PC-3 (cell line): ENCODE measurements at places on chromosomes 1 and 21. TPM values are rescaled to one million over a fixed set of nuclear protein-coding genes. Genes with fewer than 3 reads are reported as not detected.

Gene ANGPTL1
- total RNA-seq = not detected in 2 replicates

Gene CFAP141
- total RNA-seq = not detected in 2 replicates

Gene ALX3
- total RNA-seq = not detected in 2 replicates

Gene CD52
- total RNA-seq = not detected in 2 replicates

Gene PLOD1
- total RNA-seq = 179 and 216 TPM in 2 replicates

Gene DAB1
- total RNA-seq = not detected in 2 replicates

Gene TRABD2B
- 0.44 and 0.63 TPM in 2 replicates for total RNA-seq

Gene DCDC2B
- total RNA-seq = not detected in 2 replicates

GRCh38 chr1:243399561-243400155, 143.8 kb downstream of the SDCCAG8 start:
- H3K4me1 ChIP-seq = no peaks in the 10 kb centered on the region
- DNase-seq = no peak
- no peak overlapping the region for H3K27ac ChIP-seq
- H3K36me3 ChIP-seq = no peaks in the 10 kb centered on the region
- H3K27me3 ChIP-seq = no peaks in the 10 kb centered on the region

GRCh38 chr1:40782371-40782956, 1.1 kb upstream of the KCNQ4 start:
- H3K27ac ChIP-seq = no peak overlapping the region
- peaks cover 10% of the 10 kb centered on the region for H3K4me1 ChIP-seq
- H3K27me3 ChIP-seq = no peaks in the 10 kb centered on the region
- peak overlapping the region; percentile 67 for H3K4me3 ChIP-seq
- DNase-seq = no peak
- H3K36me3 ChIP-seq = no peaks in the 10 kb centered on the region

DNA sequence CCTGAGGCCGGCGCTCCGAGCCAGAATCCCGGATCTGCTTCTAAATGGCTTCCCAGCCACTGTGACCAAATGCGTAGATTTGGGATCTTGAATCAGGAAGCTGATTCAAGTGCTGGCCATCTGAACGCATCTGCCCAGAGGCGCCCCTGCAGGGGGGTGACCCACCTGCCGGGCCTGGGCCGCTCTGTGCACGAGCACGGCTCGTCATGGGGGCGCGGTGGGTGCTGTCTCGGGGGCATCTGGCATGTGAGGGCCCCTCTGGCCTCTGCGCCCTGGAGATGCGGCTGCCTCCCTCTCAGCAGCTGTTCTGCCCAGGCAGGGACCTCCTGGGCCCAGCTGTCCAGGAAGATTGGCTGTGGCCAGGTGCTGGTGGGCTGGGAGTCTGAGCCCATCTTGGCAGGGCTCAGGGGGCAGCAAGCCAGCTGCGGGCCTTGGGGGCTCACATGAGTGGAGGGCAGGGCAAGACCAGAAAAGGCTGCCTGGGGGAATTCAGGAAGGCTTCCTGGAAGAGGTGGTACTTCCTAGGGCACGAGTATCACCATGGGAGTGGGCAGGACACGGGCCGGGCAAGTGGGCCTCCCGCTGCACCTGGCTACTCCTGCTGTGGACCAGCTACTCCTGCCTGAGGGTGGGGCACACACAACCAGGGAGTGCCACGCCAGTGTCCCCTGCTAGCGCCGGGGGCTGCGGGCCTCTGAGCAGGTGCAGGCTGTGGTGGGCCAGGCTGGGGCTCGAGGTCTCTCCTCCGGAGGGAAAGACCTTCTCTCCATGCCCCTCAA, 25.1 kb downstream of the PLCH2 start:
- no peak overlapping the region for H3K27ac ChIP-seq
- H3K4me3 ChIP-seq = no peak overlapping the region
- peaks cover 10% of the 10 kb centered on the region for H3K4me1 ChIP-seq
- no peaks in the 10 kb centered on the region for H3K27me3 ChIP-seq

DNA sequence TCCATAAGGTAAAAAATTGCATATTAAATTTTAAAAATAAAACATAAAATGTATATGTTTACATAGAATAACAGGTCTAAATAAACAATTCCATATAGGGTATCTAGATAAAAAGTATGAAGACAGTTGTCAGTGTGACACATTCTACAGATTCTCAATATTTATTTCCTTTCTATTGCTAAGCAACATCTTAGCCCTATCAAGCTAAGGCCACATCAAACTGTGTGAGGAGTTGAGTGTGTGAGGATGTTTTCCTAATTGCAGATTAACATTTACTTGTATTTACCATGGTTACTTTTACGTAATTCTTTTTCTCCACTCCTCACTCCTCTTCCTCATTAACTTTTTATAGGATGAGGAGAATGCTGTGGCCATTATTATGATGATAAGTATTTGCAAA, 41.9 kb upstream of the MCOLN3 start:
- H3K36me3 ChIP-seq = no peaks in the 10 kb centered on the region
- no peak for DNase-seq
- no peak overlapping the region for H3K27ac ChIP-seq
- no peak overlapping the region for H3K4me3 ChIP-seq
- H3K27me3 ChIP-seq = peaks cover 12% of the 10 kb centered on the region
- no peaks in the 10 kb centered on the region for H3K4me1 ChIP-seq

- H3K4me3 ChIP-seq = no peak overlapping the region
- H3K36me3 ChIP-seq = peaks cover 9% of the 10 kb centered on the region
- no peak overlapping the region for H3K27ac ChIP-seq
- peaks cover 23% of the 10 kb centered on the region for H3K4me1 ChIP-seq
- H3K27me3 ChIP-seq = no peaks in the 10 kb centered on the region
- DNase-seq = no peak
Measured at GRCh38 chr1:32104127-32104526, 3.7 kb upstream of the KPNA6 start.

GRCh38 chr1:56451491-56451890, 127.9 kb downstream of the PLPP3 start:
- no peaks in the 10 kb centered on the region for H3K27me3 ChIP-seq
- no peaks in the 10 kb centered on the region for H3K36me3 ChIP-seq
- DNase-seq = no peak
- H3K4me1 ChIP-seq = peaks cover 5% of the 10 kb centered on the region

- H3K36me3 ChIP-seq = no peaks in the 10 kb centered on the region
- no peak for DNase-seq
- peaks cover 20% of the 10 kb centered on the region; the same call in 1 of the 2 replicates for H3K4me1 ChIP-seq
- peak overlapping the region; percentile 50 for H3K4me3 ChIP-seq
Measured at GRCh38 chr1:167630568-167631385, 745 bp downstream of the RCSD1 start.

- H3K27ac ChIP-seq = peak within 1 kb of the TSS; percentile 88
- H3K4me1 ChIP-seq = peaks cover 13% of the 10 kb centered on the region; the same call in 1 of the 2 replicates
- peak within 1 kb of the TSS; percentile 89 for H3K4me3 ChIP-seq
- H3K36me3 ChIP-seq = no peaks in the 10 kb centered on the region
- peak; percentile 87 for DNase-seq
Measured at GRCh38 chr1:33256471-33257206, at the start of gene ZNF362. Gene ZNF362, plus strand, starts transcription at chr1:33256492. Its CDS starts 14,083 bp downstream, at chr1:33270575.

DNA sequence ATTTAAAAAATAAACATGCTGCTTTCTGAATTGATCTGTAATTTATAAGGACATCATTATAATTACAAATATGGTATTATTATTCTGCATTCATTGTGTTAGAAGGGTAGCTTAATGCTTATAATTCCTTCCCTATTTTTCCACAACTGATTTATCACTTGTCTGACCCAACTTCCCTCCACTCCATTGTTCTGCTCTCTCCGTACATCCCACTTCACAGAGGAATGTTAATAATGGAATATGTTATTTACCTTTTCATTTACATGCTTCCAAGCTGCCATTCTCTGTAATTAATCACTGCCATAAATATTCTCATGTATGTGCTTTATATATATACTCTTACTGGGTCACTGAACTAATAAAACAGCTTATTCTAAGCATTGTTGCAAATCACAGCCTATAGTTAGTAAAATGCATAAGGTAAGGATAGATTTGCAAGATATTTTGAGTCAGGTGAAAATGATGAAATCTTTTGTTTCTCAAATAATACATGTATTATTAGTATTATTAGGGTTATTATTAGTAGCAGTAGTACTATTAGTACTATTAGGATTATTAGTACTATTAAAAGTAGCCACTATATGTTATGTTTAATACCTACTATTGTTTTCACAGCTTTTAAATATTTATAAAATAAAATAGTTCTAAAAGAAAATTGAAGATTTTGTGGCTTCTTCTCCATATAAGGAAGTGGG, 70.6 kb upstream of the NEK7 start:
- DNase-seq = no peak
- H3K36me3 ChIP-seq = no peaks in the 10 kb centered on the region
- no peaks in the 10 kb centered on the region for H3K27me3 ChIP-seq
- H3K4me3 ChIP-seq = no peak overlapping the region
- no peak overlapping the region for H3K27ac ChIP-seq

GRCh38 chr1:43653893-43654292, 3.9 kb downstream of the KDM4A start:
- no peaks in the 10 kb centered on the region for H3K27me3 ChIP-seq
- H3K4me3 ChIP-seq = no peak overlapping the region
- DNase-seq = no peak
- peaks cover 32% of the 10 kb centered on the region for H3K36me3 ChIP-seq
- H3K4me1 ChIP-seq = peaks cover 10% of the 10 kb centered on the region

- no peaks in the 10 kb centered on the region for H3K27me3 ChIP-seq
- peaks cover 61% of the 10 kb centered on the region for H3K36me3 ChIP-seq
- peak overlapping the region; percentile 83 for H3K27ac ChIP-seq
- H3K4me3 ChIP-seq = no peak overlapping the region
- no peak for DNase-seq
Measured at GRCh38 chr21:36719614-36720013, 20.7 kb downstream of the SIM2 start.

GRCh38 chr1:181392613-181393220, 90.6 kb upstream of the CACNA1E start:
- H3K4me3 ChIP-seq = no peak overlapping the region
- H3K4me1 ChIP-seq = no peaks in the 10 kb centered on the region
- no peak overlapping the region for H3K27ac ChIP-seq
- no peak for DNase-seq

GRCh38 chr1:164703960-164704411, 145.0 kb downstream of the PBX1 start:
- no peak overlapping the region for H3K4me3 ChIP-seq
- DNase-seq = no peak
- peaks cover 47% of the 10 kb centered on the region for H3K4me1 ChIP-seq
- no peak overlapping the region for H3K27ac ChIP-seq
- no peaks in the 10 kb centered on the region for H3K27me3 ChIP-seq
- H3K36me3 ChIP-seq = no peaks in the 10 kb centered on the region

DNA sequence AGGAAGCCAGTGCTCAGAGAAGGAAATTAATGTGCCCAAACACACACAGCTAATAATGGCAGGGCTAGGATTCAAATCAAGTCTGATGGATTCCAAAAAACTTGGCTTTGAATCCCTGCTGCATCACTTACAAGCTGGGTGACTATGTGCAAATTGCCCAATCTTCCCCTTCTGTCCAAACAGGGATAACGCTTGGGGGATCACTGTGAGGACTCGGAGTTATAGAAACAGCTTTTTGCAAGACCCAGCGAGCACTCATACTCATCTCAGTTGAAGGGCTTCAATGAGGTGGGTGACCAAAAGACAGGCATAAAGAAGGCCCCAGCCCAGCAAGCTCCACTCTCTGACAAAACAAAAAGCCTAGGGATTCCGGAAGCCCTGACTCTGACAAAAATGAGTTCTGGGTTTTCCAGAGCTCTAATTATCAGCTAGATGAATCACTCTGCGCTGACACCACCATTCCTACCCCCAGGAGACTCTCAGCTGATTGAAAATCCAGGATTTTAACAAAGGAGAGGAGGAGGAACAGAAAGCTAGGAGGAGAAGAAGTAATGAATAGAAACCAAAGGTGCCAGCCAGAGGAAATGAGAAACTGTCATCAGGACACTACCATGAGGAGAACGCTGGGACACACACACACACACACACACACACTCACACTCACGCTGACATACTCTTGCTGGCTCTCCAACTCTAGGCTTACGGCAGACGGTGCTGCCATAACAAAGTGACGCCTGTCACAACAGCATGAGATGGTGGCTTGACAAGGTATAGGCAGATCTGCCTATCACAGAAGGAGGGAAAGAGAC, 1.6 kb upstream of the STK40 start:
- H3K4me3 ChIP-seq = peak overlapping the region; percentile 75; the same call in 1 of the 2 replicates
- DNase-seq = no peak
- H3K27ac ChIP-seq = peak overlapping the region; percentile 96
- peaks cover 7% of the 10 kb centered on the region for H3K36me3 ChIP-seq
- peaks cover 21% of the 10 kb centered on the region for H3K4me1 ChIP-seq

- no peaks in the 10 kb centered on the region for H3K36me3 ChIP-seq
- H3K4me3 ChIP-seq = no peak overlapping the region
- H3K4me1 ChIP-seq = peaks cover 11% of the 10 kb centered on the region
- DNase-seq = no peak
Measured at GRCh38 chr1:236207121-236207520, 64.8 kb downstream of the GPR137B start.

DNA sequence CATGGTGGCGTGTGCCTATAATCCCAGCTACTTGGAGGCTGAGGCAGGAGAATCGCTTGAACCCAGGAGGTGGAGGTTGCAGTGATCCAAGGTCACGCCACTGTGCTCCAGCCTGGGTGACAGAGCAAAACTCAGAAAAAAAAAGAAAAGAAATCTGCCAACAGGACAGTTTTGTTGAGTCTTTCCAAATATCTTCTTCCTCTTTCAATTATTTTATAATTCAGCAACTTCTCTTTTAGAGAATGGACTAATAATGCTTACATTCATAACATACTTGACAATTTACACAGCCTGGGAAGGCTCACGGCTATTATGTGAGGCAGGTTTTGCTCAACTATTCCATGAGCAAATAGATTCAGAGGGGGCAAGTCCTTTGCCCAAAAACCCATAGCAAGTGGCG, 18.1 kb downstream of the CNR2 start:
- H3K4me3 ChIP-seq = no peak overlapping the region
- DNase-seq = no peak
- no peak overlapping the region for H3K27ac ChIP-seq
- H3K36me3 ChIP-seq = no peaks in the 10 kb centered on the region
- no peaks in the 10 kb centered on the region for H3K4me1 ChIP-seq

GRCh38 chr1:66354311-66355201, 179.4 kb upstream of the SGIP1 start:
- H3K27ac ChIP-seq = no peak overlapping the region
- no peak for DNase-seq
- H3K4me3 ChIP-seq = no peak overlapping the region
- H3K4me1 ChIP-seq = peaks cover 10% of the 10 kb centered on the region

- no peaks in the 10 kb centered on the region for H3K27me3 ChIP-seq
Measured at GRCh38 chr21:32387151-32387550, 5.7 kb downstream of the URB1 start.

- peaks cover under 1% of the 10 kb centered on the region; the same call in 1 of the 2 replicates for H3K4me1 ChIP-seq
- no peaks in the 10 kb centered on the region for H3K36me3 ChIP-seq
- H3K27me3 ChIP-seq = no peaks in the 10 kb centered on the region
- no peak overlapping the region for H3K27ac ChIP-seq
Measured at GRCh38 chr1:167899253-167899681, 14.7 kb downstream of the ADCY10 start.

GRCh38 chr1:156815307-156815826, 1.3 kb downstream of the SH2D2A start:
- H3K27ac ChIP-seq = peak overlapping the region; percentile 83
- peaks cover 45% of the 10 kb centered on the region for H3K4me1 ChIP-seq
- no peaks in the 10 kb centered on the region for H3K27me3 ChIP-seq
- H3K4me3 ChIP-seq = no peak overlapping the region
- DNase-seq = peak; percentile 69
